Naive thymus-derived CD8-positive, alpha-beta T cell (primary cell): ENCODE measurements at places on chromosomes 2 and 18. TPM values are rescaled to one million over a fixed set of nuclear protein-coding genes. Genes with fewer than 3 reads are reported as not detected.

The PROKR1 gene
- total RNA-seq = not detected

The MARCHF4 gene
- total RNA-seq = not detected

The COPS9 gene
- total RNA-seq = 84.4 TPM

The SLC9A2 gene
- total RNA-seq = not detected

GRCh38 chr2:241659150-241659739 lies 21.8 kb downstream of the ATG4B start:
- DNase-seq = no peak

DNA sequence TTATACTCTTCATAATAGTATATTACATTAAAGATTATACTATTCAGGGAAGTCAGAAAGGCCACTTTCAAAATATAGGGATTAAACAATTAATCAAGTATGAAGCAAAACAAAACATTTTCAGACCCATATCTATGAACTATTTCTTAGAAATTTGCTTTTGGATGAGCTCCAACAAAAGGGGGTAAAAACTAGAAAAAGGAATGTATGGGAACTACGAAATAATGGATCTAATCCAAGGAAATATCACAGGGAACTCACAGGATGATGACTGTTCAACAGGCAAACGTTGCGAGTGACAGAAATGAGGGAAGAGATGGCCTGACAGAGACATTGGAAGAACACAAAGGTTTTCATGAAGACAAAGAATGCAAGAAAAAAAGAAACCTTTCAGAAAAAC lies 27.9 kb downstream of the G6PC2 start:
- no peak for DNase-seq

GRCh38 chr2:32262105-32262504 lies 2.6 kb downstream of the NLRC4 start:
- DNase-seq = no peak

The SKOR2 gene
- not detected for total RNA-seq

GRCh38 chr18:34821669-34822210 lies 111.6 kb downstream of the DTNA start:
- DNase-seq = no peak

The ITPRIPL1 gene
- 1.8 TPM for total RNA-seq

DNA sequence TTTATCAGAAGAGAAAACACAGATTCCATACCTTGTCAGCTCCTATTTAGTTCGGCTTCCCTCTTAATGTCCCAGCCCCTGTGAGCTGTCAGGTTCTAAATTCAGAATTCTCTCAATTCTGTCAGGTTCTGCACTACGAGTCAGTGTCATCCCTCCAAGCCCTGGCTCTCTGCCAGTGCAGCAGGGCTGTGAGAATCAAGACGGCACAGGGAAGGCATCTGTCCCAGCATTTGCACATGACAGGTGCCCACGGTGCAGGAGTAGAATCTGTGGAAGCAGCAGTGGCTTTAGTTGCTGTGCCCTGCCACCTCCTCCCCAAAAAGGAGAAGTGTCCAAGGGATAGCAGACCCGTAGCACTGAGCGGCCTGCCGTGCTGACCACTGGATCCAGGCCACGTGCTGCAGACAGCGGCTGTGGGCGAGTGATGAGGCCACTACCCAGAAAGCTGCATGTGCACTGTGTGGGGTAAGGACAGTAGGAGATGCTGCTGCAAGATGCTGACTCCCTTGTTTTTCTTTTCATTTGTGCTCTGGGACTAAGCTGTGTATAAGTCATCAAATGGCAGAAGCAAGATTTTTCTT lies 12.8 kb downstream of the RBFA start:
- no peak for DNase-seq

DNA sequence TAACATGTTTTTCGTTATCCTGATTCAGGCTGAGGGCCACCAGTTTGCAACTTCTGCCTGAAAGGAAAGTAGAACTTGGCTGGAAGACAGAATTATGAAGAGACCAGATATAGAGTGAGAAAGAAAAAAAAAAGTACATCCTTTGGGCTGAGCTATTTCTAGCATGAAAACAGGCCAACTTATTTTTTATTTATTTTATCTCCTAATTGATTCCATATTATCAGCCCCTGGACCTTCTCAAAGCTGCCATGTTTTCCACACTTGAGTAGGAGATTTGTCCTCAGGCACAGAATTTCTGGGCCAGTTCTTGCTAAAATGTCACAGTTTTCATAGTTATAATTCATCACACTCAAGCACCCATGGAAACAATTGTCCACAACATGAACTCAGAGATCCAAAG lies 586.8 kb upstream of the CNTNAP5 start:
- no peak for DNase-seq

- DNase-seq = no peak
These were observed 62.4 kb upstream of the TNP1 start for GRCh38 chr2:216922175-216922780.

DNA sequence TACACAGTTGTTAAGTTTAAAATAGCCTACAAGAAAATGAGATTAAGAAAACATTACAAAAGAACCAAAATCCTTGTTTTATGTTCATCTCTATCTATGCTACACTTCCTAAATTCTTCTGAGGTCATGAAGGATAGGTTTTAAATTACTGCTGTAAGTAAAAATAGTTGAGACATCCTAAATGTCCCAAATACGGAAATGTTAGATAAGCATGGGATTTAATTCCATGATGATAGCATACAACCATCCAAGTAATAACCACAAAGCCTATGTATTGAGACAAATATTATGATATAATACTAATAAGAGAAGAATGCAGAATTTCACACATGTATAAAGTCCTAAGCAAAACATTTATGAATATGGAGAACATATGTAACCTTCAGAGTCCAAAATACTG lies 34.1 kb downstream of the PIEZO2 start:
- no peak for DNase-seq

DNA sequence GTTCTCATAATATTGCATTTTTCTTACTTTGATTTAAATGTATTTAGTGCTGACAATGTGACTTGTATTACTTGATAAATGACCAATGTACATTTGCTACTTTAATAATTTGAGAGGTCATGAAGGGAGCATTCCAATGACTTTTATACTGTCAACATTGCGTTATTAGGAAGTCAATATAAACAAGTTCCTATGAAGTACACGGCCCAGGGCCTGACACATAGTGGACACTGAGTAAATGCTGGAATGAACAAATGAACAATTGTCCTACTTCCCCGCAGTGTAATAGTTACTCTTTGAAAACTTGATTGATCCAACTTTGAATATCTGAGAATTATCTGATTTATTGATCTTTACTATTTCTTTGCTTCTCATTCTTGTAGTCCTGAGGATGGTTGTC lies 47.3 kb downstream of the PKP4 start:
- no peak for DNase-seq

DNA sequence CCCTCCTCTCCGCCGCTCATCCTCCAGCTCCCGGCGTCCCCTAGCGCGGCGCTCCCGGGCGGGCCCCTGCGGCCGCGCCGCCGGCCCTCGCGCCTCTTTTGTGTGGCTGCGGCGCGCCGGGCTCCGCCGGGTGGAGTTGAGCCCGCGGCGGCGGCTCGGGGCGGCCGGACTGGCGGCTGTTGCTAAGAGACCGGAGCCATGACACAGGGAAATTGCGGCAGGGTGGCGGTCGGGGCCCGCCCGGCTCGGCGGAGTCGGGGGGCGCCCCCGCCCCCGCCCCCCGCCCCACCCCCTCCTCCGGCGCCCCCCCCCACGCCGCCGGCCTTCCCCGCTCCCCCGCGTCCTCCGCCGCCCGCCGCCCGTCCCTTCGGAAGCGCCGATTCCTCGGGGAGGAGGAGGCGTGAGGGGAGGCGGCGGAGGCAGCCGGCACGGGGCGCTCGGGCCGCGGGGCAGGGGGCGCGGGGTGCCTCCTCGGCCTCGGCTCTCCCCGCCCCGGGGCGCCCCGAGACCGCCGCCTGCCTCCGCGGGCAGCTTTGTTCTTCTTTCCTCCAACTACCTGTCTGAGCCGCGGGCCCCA lies at the start of gene TMEM200C:
TMEM200C (minus strand) TSS at position 224 of the 577 bp plus-strand sequence. CDS start 3,459 bp downstream, outside the sequence.
- no peak for DNase-seq

- DNase-seq = no peak
These were observed 1324.1 kb upstream of the SLC39A10 start for GRCh38 chr2:194332799-194333490.

- no peak for DNase-seq
These were observed 70.0 kb upstream of the SP3 start for GRCh38 chr2:174035117-174035635.

GRCh38 chr2:226556050-226556449 lies 243.6 kb downstream of the IRS1 start:
- DNase-seq = no peak

DNA sequence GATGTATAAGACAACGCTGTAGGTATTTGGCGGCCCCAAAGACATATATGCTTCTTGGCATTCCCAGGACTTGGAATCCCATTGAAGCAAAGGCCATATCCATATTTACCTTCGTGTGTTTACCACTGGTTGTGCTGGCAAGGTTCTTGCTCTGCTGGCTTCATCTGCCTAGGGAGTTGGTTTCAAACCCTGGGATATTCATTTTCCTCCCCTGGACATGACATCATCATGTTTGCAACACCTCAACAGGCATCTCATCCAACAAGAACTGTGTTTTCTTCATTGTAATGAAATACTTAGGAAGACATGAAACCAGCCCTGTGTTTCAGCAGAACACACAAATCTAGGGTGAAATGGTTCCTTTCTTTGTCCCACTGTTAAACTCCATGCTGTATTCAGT lies 77.9 kb upstream of the PHLPP1 start:
- DNase-seq = no peak

DNA sequence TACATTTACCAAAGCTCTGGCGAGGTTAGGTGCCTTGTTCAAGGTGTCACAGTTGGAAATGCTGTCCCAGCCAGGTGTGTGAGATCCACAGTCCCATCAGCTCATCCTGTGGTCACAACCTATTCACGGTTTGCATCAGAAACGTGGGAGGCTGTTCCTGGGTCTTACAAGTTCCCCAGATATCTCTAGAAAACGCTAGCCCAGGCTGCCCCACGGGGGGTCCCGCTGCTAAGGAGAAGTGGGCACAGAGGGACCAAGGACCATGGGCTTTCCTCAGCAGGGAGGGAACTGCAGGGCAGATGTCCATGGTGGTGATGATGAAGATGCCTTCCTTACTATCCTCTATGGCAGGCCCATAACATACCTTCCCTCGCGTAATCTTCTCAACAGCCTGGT lies 649 bp downstream of the FECH start:
- DNase-seq = no peak

DNA sequence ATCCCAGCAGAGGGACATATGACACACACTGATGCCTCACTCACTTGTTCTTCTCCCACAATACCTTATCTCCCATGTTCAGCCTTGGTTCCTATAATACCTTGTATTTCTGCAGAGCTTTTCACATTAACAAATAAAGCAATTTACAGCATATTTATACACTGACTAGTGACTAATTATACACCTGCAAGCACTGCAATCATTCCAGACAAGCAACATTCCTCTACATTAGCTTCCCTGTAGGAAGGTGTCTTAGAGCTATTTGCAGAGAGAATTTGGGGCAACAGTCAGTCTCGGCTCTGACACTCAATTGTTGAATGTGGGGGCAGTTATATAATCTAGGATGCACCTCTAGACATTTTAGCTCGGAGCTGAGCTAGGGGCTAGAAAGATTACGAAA lies 9.5 kb upstream of the INSIG2 start:
- no peak for DNase-seq

The KCNS3 gene
- not detected for total RNA-seq

DNA sequence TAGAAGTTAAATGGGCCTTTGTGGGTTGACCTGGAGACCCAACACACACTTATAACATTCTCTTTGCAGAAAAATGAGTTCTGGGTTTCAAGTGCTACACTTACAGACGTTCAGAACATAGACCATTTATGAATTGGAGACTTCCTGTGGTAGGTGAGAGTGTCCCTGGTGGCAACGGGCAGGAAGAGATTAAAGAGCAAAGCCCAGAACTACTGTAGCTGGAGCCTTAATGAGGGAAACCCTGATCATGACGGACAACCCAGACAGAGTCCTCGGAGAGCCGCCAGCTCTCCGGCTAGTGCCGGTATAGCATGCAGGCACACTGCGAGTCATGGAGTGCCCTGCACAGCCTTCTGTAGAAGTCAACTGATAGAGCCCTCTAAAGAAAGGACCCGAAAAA lies 44.5 kb upstream of the RMDN2 start:
- DNase-seq = no peak

The OTOS gene
- total RNA-seq = not detected

GRCh38 chr2:28490558-28490957 lies 5.3 kb upstream of the PLB1 start:
- no peak for DNase-seq

DNA sequence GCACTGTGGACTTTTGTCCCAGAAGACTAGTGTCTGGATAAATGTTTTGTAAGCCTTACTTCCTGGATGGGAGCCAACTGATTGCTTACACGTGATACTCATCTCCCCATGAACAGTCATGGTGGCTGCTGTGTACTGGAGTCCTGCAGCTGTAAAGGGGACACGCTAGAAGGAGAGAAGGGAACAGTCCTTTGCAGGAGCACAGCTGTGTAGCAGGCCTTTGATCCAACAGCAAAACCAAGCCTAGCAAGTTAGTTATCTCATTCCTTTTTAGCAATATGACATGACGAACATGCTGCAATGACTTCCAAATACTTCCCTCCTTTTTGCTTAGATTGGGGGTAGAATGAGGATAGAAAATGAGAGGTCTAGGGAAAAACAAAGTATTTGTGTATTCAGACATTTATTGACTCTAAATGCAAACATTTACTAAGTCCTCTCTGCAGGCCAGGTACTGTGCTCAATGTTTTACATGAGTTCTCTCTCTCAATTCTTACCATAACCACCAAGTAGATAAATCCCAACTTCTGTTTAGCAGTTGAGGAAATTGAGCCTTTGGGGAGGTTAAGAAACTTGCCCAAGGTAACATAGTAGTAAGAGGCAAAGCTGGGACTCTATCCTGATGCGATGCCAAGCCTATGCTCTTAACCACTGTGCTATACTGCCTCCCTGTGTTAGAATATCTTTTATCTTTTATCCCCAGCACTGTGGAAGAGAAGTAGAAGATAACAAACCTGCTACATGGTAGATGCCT lies 55.4 kb upstream of the CD28 start:
- DNase-seq = no peak

The ENOSF1 gene
- 111 TPM for total RNA-seq

The ETAA1 gene
- 18.3 TPM for total RNA-seq

DNA sequence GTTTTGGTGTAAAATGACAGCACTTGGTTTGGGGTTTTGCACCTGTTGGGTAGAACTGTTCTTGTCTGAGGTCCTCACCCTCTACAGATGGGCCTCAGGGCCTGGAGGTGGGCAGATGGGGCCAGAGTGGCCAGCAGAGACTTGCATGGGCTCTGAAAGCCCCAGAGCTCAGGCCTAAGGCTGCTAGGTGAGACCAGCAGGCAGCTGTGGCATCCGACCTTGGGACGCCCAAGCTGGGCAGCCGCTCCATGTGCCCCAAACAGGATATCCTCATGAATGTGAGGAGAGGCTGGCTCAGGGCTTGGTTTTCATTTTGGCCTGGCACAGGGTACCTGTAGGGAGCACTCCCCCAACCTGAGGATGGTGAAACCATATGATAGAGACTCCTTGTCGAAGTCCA lies 38.3 kb downstream of the GBX2 start:
- DNase-seq = no peak

GRCh38 chr2:233250985-233251305 lies 528 bp upstream of the ATG16L1 start:
- DNase-seq = no peak

The GNAL gene
- total RNA-seq = 0.55 TPM

- DNase-seq = no peak
These were observed 434 bp upstream of the DUSP19 start for GRCh38 chr2:183078163-183078463.

GRCh38 chr2:220076734-220077133 lies 449.3 kb downstream of the SLC4A3 start:
- no peak for DNase-seq

- DNase-seq = no peak
These were observed 77.4 kb downstream of the HDAC4 start for GRCh38 chr2:239323447-239323846.

GRCh38 chr2:191070276-191070675 lies 56.3 kb upstream of the STAT1 start:
- no peak for DNase-seq
